Ammon's horn (tissue), 1 donor: ENCODE measurements at places on chromosomes 3 and 15.

DNA sequence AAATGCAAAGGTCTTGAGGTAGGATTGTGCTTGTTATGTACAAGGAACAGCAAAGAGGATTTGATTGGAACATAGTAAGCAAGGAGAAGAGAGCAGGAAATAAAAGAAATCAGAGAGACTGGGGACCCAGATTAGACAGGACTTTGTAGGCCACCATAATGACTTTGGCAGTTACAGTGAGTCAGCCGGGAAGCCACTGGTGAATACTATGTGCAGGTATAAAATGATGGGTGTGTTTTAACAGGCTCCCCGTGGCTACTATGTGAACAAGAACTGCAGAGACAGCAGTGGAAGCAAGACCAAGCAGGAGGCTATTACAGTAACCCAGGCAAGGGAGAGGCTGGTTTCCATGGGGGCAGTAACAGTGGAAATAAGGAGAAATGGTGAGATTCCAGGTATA is 55.2 kb downstream of the NPTN start:
- no peak for DNase-seq

DNA sequence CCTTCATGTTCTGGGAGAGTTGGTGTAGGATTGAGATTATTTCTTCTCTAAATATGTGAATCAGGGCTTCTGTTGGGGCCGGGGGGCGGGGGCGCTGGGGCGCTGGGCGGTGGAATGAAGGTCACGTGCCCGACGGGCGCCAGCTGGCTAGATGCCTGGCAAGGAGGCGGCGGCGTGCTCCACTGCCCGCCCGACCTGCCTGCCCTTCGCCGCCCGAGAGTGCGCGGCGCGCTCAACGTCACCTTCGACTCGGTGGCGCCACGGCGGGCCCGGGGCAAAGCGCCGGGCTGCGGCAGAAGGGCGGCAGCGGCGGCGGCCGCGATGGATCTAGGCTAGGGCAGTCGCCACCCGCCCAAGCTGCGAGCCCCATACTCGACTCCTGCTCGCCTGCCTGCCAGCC is 47.0 kb upstream of the LHFPL4 start:
- peak; percentile 5 for DNase-seq

DNA sequence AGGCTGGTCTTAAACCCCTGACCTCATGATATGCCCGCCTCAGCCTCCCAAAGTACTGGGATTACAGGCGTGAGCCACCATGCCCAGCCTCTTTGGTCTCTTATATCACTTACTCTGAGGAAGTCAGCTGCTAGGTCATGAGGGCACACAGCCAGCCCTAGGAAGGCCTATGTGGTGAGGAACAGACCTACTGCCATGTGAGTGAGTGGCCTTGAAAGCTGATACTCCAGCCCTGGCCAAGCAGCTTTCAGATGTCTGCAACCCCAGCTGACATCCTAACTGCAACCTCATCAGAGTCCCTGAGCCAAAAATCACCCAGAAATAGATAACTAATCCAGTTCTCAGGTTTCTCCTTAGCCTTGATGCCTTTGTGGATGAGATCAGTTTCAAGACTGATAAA is 224.3 kb downstream of the EDEM1 start:
- DNase-seq = no peak

DNA sequence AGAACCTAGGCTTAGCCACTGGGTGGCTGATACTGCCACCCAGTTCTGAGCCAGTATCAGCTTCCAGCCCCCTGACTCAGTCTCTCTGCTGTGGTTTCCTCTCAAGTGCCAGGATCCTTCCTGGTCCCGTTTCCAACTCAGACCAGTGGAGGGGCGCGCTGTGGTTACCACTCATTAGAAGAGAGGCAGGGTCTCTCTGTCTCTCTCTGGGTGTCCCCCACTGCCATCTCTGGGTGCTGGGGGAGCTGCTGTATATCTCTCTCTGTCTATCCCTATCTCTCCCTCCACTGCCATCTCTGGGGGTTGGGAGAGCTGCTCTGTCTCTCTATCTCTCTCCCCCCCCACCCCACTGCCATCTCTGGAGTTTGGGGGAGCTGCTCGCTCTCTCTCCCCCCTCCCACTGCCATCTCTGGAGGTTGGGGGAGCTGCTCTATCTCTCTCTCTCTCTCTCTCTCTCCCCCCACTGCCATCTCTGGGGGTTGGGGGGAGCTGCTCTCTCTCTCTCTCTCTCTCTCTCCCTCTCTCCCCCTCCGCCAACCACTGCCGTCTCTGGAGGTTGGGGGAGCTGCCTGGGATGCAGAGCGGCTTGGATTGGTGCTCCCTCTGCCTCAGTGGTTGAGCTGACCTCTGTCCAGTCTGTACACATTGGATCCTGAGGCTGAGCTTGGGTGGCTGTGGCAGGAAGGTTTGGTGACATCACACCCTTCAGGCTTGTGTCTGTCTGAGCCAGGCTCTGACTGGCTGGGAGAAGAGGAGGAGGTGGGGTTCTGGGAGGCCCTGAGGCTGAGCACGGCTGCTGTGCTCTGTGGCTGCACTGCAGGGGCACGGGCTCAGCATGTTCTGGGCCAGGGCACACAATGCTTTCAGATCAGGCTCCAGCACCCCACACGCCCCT is 98.9 kb downstream of the APBA2 start:
- peak; percentile 97 for DNase-seq

GRCh38 chr15:32641517-32642059 is at the start of gene SCG5:
TSS of gene SCG5 (plus strand) at chr15:32641710. CDS start at chr15:32643593, 1,883 bp downstream.
- peak; percentile 82 for DNase-seq

DNA sequence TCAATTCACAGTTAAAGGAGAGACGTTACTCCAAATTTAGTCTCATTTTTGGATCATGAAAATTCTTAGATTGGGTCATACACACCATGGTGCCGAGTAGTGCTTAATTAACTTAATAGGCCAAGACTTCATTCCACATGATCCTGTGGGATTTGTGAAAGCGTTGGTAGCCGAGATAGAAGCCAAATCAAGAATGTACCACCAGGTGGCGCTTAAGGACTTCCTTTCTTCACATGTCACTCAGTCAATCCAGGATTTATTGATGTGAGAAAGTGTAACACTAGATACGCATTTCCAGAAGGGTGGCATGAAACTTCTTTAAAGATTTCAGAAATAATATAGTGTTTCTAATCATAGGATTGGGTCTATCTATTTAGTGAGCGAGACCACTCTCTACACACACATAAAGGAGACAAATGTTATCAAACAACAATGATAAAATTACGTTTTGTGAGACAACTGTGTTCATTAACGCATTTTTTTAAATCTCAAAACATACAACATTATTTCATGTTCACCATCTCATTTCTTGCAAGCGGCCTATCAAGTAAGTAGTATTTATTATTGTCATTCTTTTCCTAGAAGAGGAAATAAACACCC is 436.1 kb downstream of the CHL1 start:
- DNase-seq = peak; percentile 87

- DNase-seq = peak; percentile 41
These were observed 619 bp downstream of the TTBK2 start for GRCh38 chr15:42919799-42920518.

GRCh38 chr3:186825294-186825821 is 17.2 kb upstream of the ADIPOQ start:
- DNase-seq = no peak

DNA sequence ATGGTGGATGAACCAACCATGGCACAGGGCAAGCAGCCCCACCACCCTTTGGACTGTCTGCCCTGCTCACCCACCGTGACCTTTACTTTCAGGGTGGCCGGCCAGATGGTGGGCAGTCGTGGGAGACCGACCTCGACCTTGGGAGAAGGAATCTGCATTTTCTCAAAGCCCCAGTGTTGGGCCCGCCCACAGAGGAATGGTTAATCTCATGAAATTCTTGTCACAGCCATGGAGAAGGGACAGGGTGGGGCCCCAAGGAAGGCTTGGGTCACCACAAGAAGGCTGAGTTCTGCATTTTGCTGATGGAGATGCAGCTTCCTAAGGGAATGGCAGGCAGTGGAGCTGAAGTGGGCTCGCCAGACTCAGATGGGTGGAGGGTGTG is 2.9 kb downstream of the PLXND1 start:
- DNase-seq = no peak
